Posterior cingulate gyrus (tissue), 11 donors: ENCODE measurements at places on chromosomes 3 and 15.

DNA sequence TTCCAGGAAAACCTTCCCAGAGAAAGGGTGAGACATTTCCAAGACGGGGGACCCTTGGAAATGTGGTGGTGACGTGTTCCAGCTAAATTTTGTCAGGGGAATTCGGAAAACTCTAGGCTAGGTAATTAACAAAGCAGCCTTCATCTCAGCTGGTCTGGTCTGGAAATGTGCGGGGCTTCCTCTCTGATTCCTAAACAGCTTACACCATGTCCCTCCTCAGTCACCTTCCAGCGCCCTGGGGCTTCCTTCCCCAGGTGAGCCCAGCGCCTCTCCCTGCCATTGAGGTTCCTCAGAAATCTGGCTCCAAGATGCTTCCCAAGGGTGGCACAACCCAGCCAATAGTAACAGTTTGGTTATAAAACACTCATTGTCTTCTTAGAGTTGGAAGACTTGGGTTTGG lies 571 bp downstream of the ACAD9 start:
- DNase-seq, result peak; percentile 47

DNA sequence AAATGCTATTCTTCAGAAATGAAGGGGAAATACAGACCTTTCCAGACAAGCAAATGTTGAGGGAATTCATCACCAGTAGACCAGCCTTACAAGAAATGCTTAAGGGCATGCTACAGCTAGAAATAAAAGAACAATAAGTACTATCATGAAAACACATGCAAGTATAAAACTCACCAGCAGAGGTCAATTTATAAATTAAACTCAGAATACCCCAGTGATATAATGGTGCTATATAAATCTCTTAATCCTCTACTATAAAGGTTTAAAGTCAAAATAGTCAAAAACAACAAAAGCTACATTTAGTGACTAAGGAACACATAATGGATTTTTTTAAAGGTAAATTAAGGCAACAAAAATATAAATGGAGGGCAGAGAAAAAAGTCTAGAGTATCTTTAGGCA lies 142.5 kb downstream of the CPNE4 start:
- DNase-seq, result no peak

DNA sequence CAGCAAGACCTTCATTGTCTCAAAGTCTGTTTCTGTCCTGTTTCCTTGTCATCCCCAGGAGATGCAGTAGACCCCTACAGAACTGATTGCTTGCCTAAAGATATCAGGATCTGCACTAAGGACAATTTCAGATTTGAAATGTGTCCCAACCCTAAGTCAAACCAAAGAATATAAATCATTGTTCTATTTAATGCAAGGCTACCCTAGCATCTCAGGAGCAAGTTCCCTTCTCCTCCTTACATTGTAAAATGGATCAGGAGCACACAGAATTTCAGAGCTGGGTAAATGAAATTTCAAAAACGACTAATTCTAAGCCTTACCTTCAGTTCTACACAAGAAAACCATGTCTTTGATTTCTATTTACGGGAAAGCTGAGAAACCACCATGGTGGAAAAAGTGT lies 360.9 kb upstream of the KCNH8 start:
- no peak for DNase-seq

GRCh38 chr3:121786485-121786884 lies 36.9 kb upstream of the GOLGB1 start:
- DNase-seq, result no peak

GRCh38 chr3:61562042-61562720 lies 810 bp downstream of the PTPRG start:
- no peak for DNase-seq

DNA sequence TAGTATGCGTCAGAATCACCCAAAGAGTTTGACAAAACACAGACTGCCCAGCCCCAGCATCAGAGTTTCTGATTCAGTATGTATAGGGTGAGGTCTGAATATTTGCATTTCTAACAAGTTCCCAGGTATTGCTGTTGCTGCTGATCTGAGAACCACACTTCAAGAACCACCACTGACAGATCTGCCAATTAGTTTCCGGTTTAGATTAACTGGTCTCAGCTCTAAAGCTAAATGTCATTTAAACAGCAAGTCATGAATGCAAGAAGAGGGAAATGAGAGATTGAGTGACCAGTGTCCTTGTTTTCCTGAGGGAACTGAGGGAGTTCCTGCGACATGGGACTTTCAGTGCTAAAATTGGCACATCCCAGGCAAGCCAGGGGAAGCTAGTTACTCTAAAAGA lies 305.0 kb downstream of the ZNF385D start:
- DNase-seq, result no peak

GRCh38 chr3:194487289-194488054 lies 670 bp upstream of the ATP13A3 start:
- peak; percentile 16 for DNase-seq

DNA sequence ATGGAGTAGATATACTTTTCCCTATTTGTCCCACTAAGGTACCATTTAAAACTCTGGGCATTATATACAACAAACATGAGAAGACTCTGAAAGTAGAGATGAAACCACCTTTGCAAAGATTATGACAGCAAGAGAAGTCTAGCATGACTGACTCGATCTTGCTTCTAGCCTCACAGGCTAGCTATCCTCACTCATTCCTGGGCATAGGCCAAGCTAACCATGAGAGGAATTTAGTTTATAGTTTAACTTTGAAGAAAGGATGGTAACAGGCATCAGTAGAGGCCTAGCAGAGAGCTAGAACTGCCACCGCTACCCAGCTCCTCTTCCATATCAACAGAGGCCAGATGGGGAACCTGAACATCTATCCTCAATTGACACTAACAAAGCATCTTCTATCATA lies 63.5 kb upstream of the FSIP1 start:
- DNase-seq, result no peak

DNA sequence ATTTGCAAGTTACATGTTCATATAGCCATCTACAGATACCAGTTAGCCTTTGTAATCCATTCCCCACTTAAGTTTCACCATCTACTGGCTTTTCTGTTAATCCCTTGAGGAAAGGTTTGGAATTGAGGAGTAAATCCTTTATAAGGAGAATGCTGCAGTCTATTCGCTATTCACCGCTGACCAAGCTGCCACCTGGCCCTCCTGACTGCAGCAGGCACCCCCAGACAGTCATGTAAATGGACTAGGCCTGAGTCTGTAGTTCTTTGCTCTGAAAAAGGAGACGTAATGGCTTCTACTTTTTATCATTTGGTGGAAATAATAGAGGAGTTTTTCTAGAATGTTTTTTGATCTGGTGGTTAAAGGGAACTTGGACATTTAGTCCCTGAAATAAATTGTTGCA lies 3.2 kb downstream of the HIGD2B start:
- DNase-seq, result no peak

GRCh38 chr3:156633335-156633734 lies 41.1 kb upstream of the TIPARP start:
- DNase-seq, result no peak
